Stimulated activated CD8-positive, alpha-beta memory T cell treated with anti-CD3 and anti-CD28 coated beads, Interleukin-4, amount 100 ng/mL, for 1 hour (primary cell): ENCODE measurements at places on chromosomes 7 and 10.

DNA sequence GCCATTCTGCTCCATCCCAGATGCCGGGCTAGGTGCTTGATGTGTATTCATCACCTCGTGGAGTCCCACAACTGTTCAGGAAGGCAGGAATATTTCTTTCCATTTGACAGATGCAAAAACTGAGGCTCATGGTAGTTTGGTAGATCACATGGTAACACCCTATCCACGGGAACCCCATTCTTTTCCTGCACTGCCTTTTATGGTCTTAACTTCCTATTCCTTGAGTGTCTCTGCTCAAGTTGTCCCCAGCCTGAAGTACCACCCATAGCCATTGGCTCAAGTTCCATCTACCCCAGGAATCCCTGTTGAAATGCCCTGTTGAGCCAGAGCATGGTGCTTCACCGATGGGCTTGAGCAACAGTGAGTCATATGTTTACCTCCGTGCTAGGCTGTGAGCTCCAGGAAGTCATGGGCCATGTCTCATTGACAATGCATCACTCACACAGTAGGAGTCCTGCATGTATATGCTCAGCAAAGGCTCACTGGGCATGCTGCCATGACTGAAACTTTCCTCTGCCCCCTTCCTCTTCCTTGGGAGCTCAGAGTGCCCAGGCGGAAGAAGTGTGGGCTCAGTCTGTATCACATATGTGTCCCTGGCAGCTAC is 71.7 kb upstream of the ADAM12 start:
- no peak for DNase-seq

GRCh38 chr10:102147561-102147960 is 4.6 kb upstream of the NOLC1 start:
- no peak for DNase-seq

DNA sequence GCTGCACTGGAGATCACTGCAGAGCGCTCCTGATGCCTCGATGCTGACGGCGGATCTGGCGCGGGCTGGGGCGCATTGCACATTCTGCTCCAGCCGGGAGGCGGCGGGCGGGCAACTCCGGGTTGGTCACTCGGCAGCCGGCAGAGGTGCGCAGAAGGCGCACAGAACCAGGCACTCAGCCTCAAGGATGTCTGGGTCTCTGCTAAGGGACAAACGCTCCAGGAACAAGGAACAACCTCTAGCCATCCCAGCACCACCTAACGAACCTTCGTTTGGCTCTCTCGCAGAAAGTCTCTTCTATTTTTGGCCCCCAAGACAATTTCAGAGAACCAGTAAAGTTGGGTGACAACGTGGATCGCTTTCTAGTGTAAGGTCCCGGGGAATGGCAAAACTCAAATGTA is 254.6 kb downstream of the OTUD1 start:
- no peak for DNase-seq

GRCh38 chr10:87860156-87860795 is 3.1 kb downstream of the KLLN start:
- no peak for DNase-seq

DNA sequence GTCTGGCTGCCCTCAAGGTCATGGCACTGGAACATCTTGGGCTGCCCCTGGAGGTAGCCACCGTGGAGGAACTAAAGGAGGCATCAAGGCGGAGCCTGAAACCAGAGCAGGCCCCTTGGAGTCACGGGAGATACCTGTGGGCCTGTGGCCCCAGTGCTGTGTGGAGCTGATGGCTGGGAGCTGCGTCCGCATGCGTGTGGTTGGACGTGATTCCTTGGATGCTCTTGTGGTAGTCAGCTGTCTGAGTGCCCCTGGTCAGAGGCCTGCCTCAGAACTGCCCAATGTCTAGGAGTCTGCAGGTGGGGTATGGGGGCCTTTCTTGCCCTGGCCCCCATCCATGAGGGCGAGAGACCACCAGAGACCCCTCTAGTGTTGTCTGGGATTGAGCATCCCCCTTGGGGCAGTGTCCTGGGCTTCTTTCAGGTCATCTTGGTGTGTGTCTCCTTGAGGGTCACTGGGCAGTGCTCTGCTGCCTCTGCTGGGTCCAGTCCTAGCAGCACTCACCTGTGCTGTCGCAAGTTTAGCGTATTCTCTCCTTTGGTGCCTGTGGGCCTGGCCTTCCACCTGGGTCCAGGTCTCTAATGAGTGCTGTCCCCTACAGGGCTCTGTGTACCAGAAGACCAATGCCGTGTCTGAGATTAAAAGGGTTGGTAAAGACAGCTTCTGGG is 8.1 kb downstream of the PGAM2 start:
- no peak for DNase-seq

DNA sequence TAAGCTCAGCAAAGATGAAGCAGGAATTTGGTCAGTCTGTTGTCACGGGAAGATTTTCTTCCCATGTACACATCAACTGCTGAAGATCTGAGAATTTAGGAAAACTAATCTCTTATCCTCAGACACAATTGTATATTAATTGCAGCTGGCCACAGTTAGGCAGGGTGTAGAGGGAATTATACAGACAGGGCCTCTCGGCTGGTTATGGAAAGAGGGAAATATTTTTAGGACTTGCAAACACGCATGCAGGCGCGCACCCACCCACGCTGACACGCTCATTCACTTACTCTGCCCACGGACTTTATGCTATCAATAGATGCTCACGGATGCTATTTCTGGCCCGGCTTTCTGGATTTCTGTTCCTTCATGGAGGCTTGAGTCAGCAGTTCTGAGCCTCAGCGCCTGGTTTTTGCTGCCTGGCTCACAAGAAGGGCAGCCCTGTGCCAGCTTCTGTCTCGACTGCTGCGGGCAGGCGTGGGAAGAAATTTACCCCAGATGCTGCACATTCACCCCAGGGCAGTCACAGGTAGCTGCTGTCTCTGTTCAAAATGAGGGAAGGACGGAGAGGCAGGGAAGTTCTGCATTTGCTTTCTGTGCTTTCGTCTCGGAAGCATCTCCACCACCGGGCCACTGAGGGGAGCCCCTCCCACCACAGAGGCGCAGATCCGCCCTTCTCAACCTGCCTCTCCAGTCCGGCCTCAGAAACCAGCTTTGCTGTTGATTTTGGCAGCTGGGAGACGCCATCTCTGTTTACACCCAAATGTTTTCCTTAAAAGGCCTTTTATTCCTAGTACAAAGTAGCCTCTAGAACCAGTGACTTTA is 116.3 kb upstream of the BTBD16 start:
- DNase-seq: no peak

- DNase-seq: no peak
Observed at GRCh38 chr7:906776-907157, 30.4 kb downstream of the GET4 start.
